Activated CD4-positive, alpha-beta T cell treated with anti-CD3 and anti-CD28 coated beads, Interleukin-2, Interleukin-4, amounts not matched to agents 100 ng/mL and 50 ng/mL, durations not matched to agents 16 hours and 8 hours (primary cell): ENCODE measurements at places on chromosomes 1 and 21.

DNA sequence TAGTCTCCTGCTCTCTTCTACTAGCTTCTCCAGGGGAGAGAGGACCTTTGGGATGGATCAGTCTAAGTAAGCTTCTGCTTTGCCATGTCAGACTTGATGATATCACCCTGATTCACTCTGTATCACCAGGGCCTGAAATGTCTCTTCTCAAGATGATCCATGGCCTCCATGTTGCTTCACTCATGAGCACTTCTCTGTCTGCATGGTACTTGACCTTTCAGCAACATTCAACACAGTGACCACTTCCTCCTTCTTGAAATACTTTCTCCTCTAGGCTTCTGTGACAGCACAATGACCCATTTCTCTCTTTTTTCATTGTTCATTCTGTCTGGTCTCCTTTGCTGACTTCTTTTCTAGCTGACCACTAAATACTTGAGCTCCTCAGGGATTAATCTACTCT is 35.3 kb upstream of the NGF start:
- DNase-seq = no peak

DNA sequence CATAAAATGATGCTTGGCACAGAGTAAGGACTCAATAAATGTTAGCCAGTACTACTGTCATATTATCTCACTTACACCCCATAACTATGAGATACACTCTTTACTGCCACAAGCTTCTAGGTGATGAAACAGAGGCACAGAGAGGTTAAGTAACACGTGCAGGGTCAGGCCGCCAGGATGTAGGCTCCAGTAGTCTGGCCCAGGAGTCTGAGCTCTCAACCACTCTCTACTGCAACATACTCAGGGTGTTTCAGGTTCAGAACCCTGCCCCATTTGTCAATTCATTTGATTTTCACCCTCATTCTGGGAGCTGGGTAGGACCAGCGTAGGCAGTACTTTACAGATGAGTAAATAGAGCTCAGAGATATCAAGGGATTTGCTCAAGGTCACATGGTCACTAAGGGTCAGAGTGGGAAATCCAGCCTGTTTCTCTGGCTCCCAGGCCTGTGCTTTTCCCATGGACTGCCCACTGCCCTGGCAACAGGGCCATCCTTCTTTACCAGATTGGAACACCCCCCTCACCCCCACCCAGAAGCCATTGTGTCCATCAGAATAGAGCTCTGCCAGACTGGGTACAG is 21.2 kb downstream of the IQGAP3 start:
- no peak for DNase-seq

DNA sequence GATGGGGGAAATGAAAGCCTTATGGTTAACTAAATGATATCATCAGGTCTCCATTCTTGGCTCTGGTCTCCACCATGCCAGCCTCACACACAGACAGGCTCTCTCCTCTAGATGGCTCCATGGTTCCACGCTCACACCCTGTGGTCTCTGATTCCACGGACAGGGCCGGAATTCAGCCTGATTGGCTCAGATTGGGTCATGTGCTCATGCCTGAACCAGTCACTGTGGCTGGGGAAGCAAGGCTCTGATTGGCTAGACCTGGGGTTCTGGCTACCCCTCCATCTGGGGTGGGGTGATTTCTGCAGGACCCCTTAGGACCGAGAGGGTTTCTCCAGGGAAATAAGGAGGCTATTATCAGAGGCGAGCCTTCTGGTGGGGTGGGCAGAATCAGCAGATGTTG is 277.0 kb downstream of the PTPRU start:
- DNase-seq = peak; percentile 27

DNA sequence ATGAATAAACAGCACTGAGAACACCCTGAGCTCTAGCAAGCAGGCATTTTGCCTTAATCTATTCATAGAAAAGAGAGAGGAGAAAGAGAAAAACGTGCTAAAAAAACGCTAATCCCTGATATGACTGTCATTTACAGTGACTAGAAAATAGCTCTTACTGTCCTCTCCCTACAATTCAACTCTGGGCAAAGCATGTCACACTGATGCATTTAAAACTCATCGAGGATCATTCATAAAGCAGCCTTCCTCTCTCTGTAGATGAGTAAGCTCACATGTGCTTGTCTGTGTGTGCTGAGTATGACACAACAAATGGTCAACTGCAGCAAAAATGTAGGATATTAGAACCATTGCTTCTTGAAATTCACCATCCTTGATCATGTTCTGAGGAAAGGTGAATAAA is 109.0 kb downstream of the SGIP1 start:
- DNase-seq = no peak

DNA sequence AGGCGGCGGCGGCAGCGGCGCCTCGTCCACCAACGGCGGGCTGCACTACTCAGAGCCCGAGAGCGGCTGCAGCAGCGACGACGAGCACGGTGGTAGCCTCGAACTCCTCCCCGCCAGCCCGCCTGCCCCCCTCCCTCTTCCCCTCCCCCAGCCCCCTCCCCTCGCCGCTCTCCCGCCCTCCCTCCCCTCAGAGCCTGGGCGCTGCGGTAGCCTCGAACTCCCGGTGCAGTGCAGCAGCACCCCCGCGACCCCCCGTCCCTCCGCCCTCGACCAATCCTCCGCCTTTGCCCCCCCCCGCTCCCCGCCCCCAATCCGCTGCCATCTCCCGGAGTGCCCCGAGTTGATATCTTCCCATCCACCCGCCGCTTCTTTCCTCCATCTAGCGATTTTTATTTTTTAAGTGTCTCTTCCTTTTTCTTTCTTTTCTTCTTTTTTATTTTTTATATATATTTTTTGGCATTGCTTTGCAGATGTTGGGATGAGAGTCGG is 516 bp downstream of the RCOR3 start:
- peak; percentile 32 for DNase-seq

DNA sequence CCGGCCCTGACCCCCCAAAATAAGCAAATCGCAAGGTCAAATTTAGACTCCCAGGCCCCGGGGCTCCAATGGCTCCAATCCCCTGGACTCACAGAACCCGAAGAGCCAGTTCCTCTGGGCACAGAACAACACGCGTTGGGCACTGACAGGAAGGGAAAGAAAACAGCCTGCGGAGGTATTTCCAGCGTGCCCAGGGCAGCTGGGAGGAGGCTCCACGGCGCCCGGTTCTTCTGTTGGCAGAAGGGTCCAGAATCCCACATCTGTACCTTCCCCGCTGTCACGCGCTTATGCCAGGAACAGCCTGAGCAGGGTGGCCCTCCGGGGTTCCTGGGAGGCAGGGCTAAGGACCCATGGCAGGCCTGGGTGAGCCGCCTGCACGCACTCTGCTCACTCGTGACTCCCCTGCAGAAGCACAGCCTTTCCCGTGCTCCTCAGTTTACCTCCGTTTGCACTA is 85.5 kb downstream of the RIPK4 start:
- DNase-seq = no peak

- no peak for DNase-seq
These were observed 254.9 kb downstream of the RHOU start for GRCh38 chr1:228989992-228990827.

DNA sequence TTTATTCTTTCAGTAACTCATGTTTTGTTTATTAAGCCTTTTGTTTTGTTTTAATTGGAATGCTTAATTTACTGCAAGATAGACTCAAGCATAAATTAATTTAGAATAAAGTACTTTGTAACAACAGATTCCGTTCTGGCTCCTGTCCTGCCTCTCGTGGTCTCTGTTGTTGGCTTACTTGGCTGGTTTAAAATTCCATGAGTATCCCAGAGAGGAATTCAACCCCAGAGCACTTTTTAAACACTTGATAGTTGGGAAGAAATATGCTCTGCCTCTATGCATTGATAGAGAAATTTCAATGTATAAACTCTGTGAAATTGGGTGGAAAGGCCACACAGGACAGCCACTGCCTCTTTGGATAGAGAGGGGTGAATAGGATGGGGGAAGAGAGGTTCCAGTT is 89.7 kb downstream of the ATP5PO start:
- no peak for DNase-seq

- no peak for DNase-seq
These were observed 196.1 kb upstream of the VAMP3 start for GRCh38 chr1:7575041-7575400.

GRCh38 chr1:205515781-205516253 is 11.3 kb downstream of the CDK18 start:
- no peak for DNase-seq

DNA sequence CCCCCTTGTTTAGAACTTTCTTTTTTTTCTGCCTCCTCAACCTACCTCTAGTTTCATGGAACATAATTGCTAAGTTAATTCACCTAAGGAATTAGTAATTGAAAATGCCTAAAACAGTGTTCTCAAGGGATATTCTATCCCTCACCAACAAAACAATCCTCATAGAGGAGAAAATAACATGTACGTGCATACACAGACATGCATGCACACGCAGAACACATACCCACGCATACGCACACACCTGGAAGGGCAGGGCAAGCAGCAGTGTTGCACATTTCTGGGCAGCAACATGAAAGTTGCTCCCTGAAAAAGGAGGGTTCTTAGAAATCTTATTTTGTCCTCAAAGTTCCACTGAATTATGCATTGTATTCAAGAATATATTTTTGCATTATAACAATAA is 76.6 kb downstream of the HHAT start:
- no peak for DNase-seq

DNA sequence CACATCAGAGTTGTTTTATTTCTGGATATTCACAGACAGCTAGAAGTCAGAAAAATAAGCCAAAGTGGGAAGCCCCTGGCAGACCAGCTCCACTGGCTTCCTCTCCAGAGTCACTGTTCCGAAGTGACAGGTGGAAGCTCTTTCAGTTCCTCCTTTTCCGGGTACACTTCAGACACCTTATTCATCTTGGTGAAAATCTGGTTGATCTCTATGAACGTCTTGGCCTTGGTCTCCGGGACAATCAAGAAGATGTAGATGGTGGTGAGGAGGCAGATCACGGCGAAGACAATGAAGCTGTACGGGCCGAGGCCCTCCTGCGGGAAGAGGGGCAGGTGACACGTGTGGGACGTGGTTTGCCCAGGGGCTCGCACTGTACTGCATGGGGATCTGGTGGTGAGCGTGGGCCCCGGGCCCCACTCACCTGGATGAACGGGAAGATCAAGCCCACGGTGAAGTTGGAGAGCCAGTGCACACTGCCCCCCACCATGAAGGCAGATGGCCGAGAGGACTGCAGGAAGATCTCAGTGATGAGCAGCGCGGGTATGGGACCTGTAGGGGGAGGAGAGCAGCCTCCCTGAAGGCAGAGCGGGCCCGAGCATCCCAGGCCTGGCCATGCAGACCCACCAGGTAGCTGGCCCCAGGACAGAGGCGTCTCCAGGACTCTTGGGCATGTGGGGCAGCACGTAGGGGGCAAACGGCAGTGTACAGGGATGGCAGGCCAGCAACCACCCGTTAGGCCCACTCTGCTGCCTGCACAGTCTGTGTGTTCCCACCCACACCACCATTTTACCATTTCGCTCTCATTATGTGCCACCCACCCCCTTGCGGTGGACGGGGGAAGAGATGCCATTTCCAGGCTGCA is 11.5 kb upstream of the SLC2A7 start:
- no peak for DNase-seq

DNA sequence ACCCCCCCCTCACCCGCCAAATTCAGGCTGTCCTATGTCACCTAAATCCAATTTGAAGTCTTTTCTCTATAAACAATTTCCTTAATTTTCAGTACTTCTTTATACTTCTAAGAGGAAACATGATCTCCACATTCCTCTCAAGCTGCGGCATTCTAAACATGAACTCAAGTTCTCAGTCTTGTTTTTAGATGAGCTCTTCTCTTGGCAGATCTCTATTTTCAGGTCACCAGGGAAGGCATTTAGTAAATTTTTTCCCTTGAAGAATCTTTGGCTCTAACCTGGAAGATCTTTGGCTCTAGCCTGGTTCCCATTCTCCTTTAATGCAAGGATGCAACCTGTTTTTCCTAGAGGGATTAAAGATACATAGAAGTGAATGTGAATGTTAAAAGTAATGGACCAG is 193.4 kb downstream of the ATG4C start:
- DNase-seq = no peak

- DNase-seq = no peak
These were observed 1356.6 kb upstream of the ADGRL2 start for GRCh38 chr1:80444171-80444570.
